HEK293T (cell line): ENCODE measurements at places on chromosomes 7 and 10.
A peak's percentile ranks its signal among the peaks of the same experiment; 100 is the strongest.

GRCh38 chr7:71705901-71706596, 574.1 kb downstream of the GALNT17 start:
- no peak for DNase-seq

DNA sequence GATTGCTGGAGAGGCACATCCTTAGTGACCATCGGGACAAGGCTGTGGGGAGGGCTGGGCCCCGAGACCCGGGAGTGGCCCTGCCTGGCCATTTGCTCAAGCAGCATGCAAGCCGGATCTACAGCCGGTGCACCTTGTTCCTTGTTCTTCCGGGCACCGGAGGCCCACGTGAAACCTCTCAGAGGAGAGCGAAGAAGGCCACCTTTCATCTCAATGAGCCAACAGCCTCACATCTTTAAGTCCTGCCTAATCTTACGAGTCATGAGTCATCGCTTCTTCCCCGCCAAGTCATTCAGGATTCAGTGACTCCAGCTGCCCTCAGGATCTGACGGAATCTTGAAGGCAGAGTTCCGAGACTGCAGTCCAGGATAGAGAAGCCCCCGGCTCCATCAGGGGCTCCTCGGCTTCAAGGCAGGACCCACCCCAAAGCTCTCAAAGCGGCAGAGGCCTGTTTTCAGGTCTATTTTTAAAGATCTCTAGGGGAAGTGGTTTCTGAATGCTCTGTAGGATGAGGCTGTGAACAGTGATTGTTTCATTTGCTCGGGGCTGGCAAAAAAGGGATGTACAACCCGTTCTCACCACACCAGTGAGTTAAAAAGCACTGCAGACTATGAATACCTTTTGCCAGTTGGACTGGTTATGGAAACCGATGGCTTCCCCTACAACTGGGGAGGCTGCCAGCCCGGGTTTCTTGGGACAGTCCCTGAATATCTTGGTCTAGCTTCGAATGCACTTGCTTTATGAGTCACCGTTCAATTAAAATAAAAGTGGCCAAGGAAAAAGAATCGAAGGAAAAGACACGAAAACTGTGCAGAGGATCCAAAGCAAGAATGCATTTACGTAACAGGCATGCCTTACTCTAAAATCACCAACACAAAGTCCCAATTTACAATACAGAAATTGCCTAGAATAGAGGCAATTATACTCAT, 57.2 kb upstream of the ECHDC3 start:
- peak; percentile 36 for DNase-seq

GRCh38 chr10:34771525-34771924, 43.6 kb downstream of the PARD3 start:
- no peak for DNase-seq

- no peak for DNase-seq
Measured at GRCh38 chr7:52325237-52325636, 710.2 kb upstream of the POM121L12 start.

DNA sequence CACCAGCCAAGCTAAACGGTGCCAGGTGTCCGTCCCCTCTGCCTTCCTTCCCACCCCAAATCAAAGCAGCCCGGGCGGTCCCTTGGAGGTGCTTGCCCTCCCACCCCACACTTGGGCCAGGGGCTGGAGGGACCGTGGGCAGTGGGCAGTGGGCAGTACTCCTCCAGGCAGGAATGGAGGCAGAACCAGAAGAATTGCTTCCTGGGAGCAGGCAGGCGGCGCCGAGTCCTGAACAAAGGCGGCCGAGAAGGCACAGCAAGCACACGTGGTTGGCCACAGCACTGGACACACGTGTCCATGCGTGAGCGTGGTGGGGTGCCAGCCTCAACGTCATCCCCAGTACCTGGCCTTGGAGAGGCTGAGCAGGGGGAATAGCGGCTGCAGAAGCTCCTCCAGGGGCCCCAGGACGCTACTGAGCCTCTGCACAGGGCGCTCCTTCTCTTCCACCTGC, 48.4 kb upstream of the NKX6-2 start:
- DNase-seq = no peak

DNA sequence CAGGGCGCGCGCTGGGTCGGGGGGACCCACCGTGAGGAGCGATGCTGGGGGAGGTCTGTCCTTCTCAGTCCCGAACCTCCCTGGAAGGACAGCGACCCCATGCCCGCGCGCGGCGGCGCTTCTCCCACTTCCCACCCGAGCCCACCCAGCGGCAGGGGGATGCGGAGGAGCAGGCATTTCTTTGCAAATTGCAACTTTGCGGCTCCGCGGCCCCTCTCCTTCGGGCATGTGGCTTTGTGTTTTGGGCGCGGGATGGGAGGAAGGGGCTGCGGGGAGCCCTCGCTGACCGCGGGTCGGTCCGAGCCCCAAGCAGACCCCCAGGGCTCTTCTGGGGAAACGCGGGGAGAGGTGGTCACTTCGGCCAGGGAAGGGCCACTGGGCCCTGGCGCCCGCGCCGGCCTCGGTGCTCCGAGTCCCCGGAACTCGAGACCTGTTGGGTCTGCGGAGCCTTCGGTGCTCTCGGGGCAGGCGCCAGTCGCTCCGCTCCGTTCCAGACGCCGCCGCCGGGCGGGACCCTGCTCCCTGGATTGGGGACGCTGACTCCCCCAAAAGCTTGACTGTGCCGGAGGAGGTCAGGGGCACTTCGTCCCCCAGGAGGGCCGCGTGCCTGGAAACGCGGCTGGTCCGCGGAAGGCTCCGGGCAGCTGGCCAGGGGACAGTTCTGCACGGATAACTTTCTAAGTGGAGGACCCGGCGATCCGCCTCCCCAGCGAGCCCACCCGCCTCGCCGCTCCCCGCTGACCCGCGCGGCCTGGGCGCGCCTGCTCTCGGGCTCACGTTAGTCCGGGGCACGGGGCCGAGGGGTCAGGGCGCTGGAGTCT, 164.2 kb upstream of the DPP6 start:
- no peak for DNase-seq

- DNase-seq = no peak
Measured at GRCh38 chr7:149071641-149072437, 18.7 kb downstream of the ZNF786 start.

- DNase-seq = no peak
Measured at GRCh38 chr10:131312478-131312836, 936 bp upstream of the TCERG1L start.

GRCh38 chr7:3240826-3241430, 60.1 kb upstream of the SDK1 start:
- DNase-seq = no peak

- DNase-seq = no peak
Measured at GRCh38 chr7:149725426-149725821, 48.0 kb downstream of the ZNF467 start.

- DNase-seq = no peak
Measured at GRCh38 chr10:107118866-107119265, 45.6 kb downstream of the SORCS1 start.

GRCh38 chr10:7567911-7568620, 98.7 kb downstream of the ITIH5 start:
- DNase-seq = no peak

DNA sequence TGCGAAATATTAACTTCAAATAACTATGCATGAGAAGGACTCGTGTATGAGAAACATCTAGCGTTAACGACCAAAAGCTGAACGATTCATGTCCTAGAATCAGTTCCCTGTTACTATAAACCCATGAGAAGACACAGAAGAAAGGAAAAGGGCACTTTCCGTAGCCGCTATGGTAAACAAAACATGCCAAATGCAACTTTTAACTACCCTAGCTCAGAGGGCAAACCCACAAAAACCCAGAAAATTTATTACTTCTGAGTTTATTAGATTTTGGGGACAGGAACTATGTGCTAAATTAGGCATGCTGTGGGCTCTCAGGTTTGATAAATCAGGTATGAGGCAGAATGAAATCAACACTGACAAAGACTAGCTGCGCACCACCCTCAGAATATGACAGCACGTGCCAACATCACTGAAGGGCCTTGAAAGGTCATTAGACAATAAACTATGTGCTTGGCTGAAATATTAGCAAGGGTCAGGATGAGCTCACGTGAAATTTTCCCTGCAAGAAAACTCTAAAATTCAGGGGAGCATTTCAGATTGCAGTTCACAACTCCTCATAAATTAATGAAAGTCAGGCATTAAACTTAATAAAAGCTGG, 102.6 kb downstream of the GLI3 start:
- no peak for DNase-seq

GRCh38 chr10:130459851-130460490, 323.8 kb downstream of the GLRX3 start:
- DNase-seq = no peak

DNA sequence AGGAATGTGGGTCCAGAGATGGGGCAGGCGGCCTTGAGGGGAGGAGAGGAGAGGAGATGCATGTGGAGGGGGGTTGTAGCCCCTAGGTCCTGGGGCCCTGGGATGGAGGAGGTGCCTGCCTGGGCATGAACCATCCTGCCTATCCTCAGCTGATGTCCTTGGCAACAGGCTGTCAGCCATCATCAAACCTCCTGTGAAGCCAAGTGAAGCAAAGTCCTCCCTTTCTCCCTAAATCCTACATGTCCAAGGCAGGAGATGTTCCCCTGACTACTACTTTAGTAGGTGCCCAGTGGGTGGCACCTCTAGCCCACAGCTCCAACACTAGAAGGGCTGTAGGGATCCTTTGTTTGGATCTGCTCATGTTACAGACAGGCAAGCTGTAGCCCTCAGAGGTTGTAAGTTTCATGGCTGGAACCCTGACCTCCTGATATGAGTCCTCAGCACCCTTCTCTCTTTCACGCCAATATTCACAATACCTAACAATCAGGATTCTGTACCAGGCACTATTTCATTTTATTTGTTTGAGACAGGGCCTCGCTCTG, 66.6 kb upstream of the SYPL1 start:
- no peak for DNase-seq

DNA sequence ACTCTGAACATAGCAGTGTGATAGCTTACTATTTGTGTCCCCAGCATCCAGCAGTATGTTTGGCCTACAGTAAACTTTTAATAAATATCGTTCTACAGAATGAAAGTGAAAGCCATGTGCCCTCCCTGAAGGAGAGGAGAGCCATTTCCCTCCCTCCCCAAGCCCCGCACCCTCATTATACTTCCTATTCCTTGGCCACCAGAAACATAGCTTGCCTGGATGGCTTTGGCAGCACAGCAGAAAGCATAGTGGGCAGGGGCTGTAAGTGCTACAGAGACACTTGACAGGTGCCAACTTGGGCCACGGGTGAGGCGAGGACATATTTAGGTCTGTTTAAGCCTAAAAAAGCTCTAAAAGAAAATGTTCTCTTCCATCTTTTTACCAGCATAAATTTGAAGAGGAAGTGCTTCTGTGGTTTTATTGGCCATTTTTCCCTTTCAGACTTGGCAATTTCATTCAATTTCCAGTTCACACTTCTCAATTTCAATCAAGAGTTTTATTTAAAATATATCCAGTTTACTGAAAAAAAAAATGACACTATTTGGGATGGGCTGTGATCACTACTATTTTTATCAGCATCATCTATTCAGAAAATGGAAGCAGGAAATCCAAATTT, 12.7 kb downstream of the HHEX start:
- no peak for DNase-seq

GRCh38 chr7:31796375-31796774, 109.4 kb downstream of the PPP1R17 start:
- no peak for DNase-seq

DNA sequence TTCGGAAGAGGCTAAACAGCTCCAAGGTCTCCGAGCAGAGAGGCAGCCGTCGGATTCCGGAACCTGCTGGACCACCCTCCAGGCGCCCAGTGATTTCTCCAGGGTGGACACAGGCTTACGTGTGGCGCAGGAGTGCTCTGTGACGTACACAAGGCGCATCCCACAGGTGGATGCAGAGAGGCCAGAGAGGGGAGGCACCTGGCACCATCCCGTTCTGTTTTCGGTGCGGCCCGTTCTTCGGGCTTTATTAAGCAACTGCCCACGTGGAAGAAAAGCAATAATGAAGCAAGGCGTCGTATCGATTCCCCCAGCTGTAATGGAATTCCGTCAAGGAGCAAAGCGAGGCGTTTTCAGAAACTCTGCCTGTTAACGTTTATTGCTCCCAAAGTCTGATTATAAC, 163.6 kb downstream of the PTPRN2 start:
- DNase-seq = no peak

GRCh38 chr7:50409856-50410745, 40.0 kb downstream of the FIGNL1 start:
- no peak for DNase-seq

DNA sequence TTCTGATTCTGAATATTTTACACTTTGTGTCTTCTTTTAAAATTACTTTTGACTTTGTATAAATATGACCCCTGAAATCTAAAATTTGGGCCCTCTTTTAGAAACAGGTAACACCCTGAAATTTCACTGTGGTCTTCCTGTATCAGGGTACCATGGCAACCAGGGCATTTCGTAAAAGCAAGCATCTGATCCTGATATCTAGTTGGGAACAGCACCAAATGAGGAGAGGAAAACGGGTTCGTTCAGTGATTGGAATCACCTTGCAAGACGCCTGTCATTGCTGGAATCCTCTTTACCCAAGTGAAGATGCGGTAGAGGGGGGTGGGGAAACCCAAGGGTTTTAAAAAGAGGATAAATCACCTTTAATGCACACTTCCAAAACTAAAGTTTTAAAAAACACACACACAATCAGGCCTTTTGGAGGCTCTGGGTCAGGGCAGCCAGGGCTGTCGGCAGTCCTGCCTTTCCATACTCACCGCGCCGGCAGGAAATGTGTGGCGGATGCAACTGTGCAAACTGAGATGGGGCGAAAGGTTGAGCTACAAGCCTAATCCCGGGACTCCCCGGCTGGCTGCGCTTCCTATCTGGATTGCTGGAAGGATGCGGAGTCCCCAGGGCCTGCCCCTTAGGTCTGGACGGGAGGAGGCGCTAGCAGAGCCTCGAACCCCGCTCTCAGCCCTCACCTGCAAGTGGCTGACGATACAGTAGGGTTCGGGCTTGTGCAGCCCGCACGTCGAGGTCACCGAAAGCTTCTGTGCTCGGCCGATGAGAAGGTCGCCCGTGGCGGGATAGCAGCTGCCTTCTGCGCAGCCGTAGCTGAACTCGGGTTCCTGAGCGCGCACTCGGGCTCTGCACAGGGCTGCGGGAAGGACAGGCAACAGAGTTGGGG, 1.8 kb downstream of the LAMB1 start:
- no peak for DNase-seq

DNA sequence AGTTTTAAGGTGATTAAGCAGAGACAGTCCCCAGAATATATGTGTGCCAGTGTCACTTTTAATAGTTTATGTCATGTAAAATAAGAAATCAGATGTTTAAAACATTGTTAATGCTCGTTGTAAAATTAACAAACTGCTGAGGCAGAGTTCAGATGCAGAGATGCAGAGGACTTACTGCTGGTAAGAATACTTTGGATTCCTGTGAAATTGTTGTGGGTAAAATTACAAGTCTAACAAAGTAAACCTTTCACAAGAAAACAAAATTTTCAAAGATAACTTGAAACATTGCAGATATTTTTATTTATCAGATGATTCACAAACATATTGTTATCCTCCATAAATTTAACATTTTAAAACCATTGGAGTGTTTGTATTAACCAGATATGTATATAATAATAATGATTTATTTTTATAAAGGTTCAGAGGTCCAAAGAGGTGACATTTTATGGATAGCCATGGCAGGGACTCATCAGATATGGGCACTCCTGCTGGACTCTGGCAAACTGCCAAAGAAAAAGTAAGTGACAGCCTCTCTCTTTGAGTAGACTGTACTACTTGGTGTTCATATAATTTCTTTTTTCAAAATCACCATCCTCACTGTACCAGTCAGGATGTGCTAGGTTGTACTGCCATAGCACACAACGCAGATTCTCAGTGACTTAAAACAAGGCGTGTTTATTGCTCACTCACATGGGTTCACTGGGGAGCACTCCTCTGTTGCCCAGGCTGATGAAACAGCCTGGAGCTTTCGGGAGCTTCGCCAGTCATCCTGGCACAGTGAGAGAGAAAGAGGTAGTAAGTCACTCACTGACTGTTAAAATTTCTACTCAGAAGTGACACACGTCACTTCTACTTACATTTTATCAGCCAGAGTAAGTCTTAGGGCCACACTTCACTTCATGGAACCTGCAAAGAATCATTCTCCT, 43.5 kb downstream of the NHLRC2 start:
- no peak for DNase-seq
